ENCODE measurements at places on chromosomes 2 and 18.

DNA sequence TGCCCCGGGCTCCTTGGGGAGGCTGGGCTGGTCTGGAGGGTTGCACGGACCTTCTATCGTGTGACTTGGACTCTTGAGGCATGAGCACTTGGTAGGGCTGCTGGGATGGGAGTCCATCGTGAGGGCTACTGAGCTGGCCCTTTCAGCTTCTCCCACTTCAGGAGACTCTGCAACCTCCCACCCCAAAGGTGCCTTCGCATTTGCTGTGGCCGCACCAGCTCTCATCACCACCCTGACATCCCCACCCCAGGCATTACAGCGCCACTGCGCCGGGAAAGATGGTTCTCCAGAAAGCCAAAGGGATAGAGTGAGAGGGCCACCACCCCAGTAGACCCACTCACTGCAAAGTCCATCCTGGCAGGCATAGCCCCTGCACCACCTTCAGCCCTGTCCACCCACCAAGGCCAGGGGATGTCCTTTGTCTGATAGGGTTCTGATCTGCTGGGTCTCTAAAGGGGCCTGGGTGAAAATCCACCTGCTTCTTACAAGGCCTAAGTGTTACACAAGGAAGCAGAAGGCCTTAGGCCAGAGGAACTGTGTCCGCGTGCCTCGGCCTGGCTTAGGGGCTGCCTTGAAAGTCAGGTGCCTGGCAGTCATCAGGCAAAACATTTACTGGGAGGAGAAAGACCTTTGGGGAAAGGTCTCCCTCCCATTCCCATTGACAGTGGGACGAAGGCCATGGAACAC lies 5.1 kb downstream of the EHD3 start:
- no peak for DNase-seq

GRCh38 chr18:77051581-77052296 lies 80.8 kb downstream of the MBP start:
- no peak for DNase-seq

- DNase-seq: no peak
These were observed 130.8 kb upstream of the LGALSL start for GRCh38 chr2:64323197-64323596.

DNA sequence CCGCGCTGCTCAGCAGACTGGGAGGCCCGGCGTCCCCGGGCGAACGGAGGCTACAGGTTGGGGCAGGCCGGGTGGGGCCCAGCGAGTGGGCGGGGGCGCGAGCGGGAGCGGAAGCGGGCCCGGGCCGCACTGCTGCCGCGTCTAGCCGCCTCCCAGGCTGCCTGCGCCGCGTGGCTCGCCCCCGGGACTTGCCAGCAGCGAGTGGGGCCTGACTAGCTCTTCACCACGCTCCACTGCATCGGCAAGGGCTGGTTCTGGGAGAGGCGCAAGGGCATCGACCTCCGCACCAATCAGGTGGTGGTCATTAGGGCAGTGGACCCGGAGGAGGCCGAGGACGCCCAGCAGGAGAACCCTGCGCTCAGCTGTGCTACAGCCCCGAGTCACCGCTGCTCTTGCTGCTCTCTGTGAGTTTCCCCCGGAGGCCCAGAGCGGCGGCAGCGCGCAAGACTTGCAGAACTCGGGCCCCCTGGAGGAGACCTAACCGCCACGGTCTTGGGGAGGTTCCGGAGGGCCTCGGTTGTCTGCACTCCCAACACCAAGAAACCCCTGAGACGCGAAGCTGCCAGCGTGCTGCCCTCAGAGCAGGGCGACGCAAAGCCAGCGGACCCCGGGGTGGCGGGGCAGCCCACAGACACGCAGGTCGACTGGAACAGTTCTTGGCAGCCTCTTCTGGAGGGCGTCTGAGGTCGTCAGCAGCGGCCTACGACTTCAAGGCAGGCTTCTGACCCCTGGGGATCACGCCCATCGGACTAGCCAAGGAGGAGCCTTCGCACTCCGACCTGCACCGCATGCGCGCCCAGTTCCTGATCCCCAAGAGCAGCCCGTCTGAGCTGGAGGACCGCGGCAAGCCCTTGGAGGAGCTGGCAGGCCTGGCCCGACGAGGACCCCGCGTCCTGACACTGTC lies 27.2 kb upstream of the PTPN2 start:
- no peak for DNase-seq

GRCh38 chr2:23200068-23200786 lies 184.8 kb upstream of the KLHL29 start:
- DNase-seq: no peak

- no peak for DNase-seq
These were observed 17.0 kb downstream of the MRPS5 start for GRCh38 chr2:95104606-95105005.

DNA sequence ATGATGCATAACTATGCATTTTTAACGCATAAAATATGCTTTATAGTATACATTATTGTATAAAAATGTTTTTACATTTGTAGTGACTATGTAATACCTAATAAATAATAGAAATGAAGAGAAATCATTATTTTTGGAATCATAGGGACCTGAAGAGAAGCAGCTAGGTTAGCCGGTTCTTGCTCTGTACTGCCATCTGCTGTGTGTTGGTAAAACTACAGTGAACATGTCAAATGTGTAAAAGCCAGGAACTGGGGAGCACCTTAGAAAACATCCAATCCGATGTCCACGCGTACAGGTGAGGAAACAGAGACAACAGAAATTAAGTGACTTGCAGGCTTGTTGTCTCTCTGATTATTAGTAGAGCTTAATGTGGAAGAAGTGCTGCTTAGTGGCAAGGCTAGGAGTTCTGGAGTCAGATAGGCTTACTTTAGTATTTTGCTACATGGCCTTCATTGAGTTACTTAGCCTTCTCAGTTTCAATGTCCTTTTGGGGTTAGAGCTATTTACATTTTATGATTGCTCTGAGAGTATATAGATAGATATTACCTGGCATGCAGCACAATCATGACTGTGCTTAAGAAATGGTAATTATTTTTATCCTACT lies 386.5 kb downstream of the DLGAP1 start:
- peak; percentile 29 for DNase-seq

DNA sequence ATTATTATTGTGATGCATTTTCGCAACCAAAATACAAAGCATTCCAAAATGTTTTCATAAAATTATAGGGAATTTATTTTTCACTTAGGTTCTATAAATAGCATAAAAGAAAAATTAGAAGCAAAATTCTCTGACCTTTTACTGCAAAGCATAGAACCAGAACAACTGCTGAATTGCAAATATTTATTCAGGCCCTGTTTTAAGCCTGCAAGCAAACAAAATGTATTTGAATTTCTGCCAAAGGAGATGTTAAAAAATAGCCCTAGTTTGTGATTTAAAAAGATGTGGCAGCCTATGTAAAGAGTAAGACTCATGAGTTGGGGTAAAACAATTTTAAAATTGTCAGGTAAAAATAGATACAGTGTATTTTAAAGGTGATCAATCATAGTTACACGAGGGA lies 138.1 kb downstream of the KCNJ3 start:
- DNase-seq: no peak

DNA sequence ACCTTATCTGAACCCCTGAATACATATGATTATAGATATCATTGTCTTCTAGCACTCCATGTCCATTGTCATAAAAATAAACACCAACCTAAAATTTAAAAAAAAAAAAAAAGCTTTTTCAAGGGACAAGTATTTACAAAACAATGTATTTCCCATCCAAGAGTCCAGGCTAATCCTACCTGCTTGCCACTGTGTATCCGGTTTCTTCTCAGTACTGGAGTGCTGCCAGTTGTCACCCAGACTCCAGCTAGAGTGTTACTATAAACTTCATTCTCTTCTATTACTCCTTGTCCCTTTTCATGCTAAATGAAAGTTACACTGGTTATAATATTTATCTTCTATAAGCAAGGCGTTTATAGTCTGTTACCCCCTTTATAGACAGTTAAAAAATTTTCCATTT lies 35.8 kb downstream of the MSH6 start:
- no peak for DNase-seq

- no peak for DNase-seq
These were observed 603.1 kb upstream of the HS6ST1 start for GRCh38 chr2:128921751-128922150.
